ENCODE measurements at places on chromosomes 13 and 19. TPM values are rescaled to one million over a fixed set of nuclear protein-coding genes. Genes with fewer than 3 reads are reported as not detected.

GRCh38 chr19:55443824-55444480 lies 852 bp upstream of the SHISA7 start:
- DNase-seq, result no peak

DNA sequence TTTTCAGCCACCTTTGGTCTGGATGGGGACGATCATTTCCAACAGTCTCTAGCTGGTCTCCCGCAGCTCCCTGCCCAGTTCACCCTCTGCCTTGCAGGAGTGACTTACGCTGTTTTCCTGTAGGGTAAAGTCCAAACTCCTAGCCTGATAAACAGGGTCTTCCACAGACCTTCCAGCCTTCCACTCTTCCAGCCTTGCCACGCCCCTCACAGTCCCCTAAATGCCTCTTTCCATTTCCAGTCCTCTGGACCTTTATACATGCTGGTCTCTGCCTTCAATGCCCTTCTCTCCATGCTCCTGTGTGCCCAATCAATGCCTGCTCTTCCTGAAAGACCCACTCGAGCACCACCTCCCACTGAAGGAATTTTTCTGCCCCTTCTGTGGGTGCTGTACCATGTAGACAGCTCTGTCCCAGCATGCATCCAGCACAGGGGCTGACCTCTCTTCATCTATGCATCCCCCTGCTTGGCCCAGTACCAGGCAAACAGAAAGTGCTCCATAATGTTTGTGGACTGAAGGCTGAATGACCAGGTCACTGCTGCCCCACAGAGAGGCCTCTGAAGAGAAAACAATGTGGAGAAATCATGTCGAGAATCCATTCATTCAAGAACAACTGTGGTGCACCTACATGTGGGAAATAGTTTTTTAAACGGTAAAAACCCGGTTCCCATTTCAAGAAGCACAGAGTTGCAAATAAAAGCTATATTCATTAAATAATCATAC lies 4.6 kb downstream of the ATP7B start:
- no peak for DNase-seq

DNA sequence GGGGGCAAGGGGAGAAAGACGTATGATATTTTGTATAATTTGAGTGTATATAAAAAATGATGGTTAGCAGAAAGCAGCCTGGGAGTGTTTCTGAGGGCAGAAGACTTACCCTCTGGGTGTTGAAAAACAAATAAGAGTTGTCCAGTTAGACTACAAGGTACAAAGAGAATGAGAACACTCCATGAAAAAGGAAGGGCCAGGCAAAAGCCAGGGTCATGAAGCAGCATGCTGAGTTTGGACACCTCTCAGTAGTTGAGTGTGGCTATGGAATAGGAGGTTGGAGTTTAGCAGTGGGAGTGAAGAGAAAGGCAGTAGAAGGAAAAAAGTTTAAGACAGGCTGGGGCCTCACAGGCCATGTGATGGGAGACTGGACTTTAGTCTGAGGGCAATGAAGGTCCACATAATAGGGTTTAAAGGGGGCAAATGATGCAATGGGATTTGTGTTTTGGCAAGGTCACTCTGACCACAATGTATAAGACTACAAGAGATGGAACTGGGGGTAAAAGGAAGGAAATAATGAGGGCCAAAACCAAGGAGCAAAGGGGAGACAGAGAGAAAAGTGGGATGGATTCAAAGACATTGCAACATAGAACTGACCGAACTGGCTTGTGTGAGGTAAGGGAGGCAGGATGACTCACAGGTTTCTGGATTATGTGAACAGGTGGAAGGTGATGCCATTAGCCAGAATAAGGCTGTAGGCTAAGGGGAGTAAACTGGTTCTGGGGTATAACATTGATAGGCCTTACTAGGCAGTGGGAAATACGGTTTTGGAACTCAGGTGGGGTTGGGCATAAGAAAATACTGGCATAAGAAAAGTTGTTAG lies 76.6 kb downstream of the SERP2 start:
- no peak for DNase-seq

DNA sequence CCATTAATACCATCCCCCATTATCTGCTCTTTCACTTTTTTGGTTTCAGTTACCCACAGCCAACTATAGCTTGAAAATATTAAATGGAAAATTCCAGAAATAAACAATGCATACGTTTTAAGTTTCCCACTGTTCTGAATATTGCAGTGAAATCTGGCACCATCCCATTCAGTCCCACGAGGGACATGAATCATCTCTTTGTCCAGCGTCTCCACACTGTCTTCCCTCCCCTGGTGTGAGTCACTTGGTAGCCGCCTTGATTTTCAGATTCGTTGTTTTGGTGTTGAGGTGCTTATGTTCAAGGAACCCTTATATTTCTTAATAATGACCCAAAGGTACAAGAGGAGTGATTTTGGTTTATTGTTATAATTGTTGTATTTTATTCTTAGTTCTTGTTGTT lies 246.1 kb downstream of the DCT start:
- DNase-seq, result peak; percentile 81

DNA sequence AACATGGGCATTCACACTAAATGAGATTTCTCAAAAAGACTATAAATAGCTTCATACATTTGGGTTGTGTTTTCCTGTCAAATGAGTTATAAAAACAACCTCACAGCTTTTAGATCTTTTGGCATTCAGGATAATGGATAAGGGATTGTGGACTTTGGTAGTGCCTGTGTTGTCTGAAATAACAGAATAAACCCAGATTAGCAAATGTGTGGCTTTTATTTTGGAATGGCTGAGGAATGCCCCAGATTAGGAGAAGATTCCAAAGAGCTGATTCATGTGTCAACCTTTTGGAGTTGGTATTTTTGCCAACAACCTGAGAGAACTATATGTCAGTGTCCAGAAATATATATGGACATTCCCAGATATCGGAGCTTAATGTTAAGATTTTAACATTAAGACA lies 164.7 kb downstream of the MTUS2 start:
- DNase-seq, result no peak

DNA sequence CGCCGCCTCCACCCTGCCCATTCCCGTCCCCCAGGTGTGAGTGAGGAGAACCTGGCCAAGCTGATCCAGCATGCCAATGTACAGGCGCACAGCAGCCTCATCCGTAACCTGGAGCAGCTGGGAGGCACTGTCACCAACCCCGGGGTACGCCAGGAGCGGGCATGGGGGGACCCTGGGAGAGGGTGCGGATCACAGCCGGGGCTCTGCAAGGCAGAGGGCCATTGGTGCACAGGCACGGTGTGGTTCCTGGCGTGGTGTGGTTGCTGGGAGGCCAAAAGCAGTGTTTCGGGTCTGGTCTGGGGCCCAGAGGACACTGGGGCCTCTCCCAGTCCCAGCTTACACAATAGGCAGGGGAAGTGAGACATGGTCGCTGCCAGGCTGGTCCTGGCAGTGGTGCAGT lies 8.3 kb downstream of the STXBP2 start:
- DNase-seq, result no peak

DNA sequence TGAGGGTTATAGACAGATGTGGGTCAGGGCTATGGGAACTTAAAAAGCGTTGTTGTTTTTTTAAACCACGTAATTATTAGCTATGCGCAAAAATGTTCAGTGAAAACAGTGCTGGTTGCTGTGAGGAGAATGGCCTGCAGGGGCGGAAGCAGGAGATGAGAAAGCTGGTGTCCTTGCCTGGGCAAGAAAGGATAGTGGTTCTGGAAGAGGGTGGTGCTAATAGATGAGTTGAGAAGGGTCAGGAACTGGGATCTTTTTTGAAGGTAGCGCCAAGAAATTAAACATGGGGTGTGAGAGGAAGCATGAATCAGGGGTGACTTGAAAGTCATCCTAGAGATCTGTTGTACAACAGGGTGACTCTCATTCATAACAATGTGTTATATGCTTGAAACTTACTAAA lies 4.8 kb upstream of the SMG9 start:
- DNase-seq, result peak; percentile 71

DNA sequence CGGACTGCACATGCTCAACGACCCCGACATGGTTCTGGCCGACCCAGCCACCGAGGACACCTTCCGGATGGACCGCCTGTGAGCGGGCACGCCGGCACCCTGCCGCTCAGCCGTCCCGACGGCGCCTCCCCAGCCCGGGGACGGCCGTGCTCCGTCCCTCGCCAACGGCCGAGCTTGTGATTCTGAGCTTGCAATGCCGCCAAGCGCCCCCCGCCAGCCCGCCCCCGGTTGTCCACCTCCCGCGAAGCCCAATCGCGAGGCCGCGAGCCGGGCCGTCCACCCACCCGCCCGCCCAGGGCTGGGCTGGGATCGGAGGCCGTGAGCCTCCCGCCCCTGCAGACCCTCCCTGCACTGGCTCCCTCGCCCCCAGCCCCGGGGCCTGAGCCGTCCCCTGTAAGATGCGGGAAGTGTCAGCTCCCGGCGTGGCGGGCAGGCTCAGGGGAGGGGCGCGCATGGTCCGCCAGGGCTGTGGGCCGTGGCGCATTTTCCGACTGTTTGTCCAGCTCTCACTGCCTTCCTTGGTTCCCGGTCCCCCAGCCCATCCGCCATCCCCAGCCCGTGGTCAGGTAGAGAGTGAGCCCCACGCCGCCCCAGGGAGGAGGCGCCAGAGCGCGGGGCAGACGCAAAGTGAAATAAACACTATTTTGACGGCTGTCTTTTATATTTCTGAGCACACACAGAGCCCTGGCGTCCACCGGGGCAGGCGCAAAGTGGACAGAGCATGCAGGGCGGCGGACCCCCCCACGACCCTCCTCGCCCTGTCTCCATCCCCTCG lies 13.6 kb downstream of the COMP start:
- DNase-seq, result no peak

GRCh38 chr19:35119091-35119490 lies 3.5 kb downstream of the FXYD3 start:
- DNase-seq, result no peak

GRCh38 chr19:7442423-7442822 lies 46.4 kb downstream of the PEX11G start:
- DNase-seq, result no peak

GRCh38 chr13:101265934-101266333 lies 150.4 kb downstream of the NALCN start:
- DNase-seq, result peak; percentile 50

FCER2 gene
- not detected for total RNA-seq

IL4I1 gene
- total RNA-seq, result 1.7 TPM

NLRP4 gene
- not detected for total RNA-seq

CD33 gene
- total RNA-seq, result not detected

ZNF491 gene
- 1.4 TPM for total RNA-seq

ABCC4 gene
- 1.6 TPM for total RNA-seq

B3GLCT gene
- 19.0 TPM for total RNA-seq

MCOLN1 gene
- total RNA-seq, result 3.3 TPM

DHDH gene
- total RNA-seq, result under 0.01 TPM

CYP2B6 gene
- total RNA-seq, result not detected

NCCRP1 gene
- total RNA-seq, result not detected

ZGLP1 gene
- 0.22 TPM for total RNA-seq
